ENCODE measurements at places on chromosomes 1 and 21.

DNA sequence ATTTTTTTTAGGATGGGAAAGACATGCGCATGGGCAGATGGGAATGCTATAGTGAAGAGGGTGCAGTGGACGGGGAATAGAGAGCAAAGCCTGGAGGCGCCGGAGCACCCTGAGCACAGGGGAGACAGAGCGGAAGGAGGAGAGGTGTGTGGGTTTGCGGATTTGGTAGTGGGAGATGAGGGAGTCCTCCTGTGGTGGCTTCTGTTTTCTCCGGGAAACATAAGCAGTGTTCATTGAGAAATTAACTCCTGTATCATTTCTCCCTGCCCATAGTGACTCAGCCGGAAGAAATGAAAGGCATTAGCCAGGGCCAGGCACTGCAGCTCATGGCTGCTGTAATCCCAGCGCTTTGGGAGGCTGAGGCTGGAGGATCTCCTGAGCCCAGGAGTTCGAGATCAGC is 4.7 kb upstream of the PTPRF start:
- no peak for DNase-seq

- DNase-seq, result no peak
Observed at GRCh38 chr1:83799594-83799993, 199.3 kb downstream of the TTLL7 start.

GRCh38 chr1:35122311-35122710 is 43.1 kb downstream of the ZMYM1 start:
- DNase-seq, result no peak

GRCh38 chr1:227134686-227135314 is 183.5 kb downstream of the CDC42BPA start:
- no peak for DNase-seq

- no peak for DNase-seq
Observed at GRCh38 chr1:52582116-52582696, 20.0 kb upstream of the GPX7 start.

DNA sequence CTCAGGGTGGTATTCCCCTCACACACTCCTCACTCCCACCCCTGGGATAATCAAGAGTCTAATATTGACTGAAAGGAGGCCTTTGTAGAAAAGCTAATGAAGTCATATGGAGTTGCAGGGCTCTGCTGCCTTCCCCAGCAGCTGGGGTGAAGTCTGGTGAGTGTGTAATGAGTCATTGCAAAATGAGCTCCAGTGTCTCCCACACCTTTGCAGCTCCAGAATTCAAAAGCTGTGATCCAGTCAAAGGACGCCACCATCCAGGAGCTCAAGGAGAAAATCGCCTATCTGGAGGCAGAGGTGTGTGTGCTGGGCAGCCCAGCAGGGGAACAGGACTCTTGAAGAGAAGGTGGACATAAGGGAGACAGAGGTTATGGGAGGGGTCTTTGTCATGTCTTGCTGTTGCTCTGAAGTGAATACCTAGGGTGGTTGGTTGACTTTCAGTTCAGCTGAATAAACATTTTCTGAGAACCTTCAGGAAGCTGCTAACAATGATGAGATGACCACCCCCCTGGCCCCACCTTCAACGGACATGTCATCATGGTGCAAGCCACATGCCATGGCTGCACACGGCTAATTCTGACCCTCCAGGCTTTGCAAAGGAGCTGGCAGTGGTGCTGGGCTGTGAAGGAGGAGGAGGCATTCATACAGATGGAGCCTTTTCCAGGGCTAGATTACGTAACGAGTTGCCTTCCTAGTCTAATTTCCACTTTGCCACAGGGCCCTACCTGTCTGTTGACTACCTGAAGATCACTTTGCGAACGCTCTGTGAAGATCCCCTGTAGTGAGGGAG is 32.2 kb upstream of the SNX27 start:
- no peak for DNase-seq

DNA sequence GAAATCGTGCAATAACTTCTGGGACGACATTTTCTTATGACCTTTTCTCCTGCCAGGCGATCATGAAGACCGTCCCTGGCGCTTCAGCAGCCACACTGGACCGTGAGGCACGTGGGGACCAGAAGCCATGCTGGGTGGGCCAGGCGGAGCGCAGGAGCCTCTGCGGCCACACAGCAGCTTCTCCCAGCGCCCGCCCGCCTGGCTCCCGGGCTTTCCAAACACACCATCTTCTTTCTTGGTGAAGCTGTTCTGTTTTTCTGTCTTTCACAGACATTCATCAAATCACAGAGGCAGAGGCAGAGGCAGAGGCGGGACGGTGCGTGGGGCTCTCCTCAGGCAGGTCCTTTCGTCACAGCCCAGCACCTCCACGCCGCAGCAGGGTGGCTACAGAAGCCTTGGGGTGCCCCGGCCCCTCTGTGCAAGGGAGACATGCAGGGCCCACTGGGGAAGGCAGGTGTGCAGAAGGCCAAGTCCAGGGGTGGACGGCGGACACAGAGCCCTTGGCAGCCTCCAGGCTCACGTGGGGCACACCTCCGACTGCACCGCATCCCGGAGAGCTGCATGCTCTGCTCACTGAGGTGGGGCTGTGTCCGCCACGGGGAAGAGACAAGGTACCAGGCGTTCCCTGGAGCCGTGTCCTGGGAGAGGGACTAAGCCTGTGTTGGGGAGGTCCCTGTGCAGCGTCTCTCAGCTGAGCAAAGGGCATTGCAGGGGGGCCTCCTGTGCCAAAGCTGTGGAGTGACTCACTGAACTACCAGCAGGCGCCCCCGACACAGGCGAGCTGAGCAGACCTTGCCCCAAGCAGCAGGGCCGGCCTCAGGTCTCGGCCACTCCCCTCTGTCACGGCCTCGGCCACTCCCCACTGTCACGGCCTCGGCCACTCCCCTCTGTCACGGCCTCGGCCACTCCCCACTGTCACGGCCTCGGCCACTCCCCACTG is 2.6 kb upstream of the TMEM240 start:
- DNase-seq, result no peak

DNA sequence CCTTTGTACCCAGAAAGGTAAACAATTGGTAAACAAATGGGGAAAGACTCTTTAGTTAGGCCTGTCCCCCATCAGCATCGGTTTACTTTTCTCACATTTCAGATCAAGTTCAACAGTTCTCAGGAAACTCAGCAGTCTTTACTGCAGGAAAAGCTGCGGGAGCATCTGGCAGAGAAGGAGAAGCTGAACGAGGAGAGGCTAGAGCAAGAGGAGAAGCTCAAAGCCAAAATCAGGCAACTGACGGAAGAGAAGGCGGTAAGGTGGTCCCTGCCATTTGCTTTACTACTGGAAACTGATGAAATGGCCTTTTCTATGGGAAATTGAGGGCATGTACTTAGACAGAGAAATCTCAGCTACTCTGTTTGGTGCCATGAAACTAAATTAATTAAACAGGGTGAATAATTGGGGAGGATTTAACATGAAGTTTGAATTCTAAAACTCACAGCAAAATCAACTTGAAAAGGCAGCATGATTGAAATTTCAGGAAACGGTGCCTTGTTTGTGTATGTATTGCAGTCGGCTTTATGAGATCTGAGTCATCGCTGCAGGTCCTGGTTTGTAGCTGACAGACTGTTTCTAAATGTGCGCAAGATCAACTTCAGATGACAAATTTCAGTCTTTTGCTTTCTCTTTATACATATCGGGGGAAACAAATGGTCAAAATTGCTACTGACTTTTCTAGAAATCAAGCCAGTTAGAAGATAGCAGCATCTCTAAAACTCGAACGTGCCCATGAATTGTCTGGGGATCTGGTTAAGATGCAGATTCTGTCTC is 67.9 kb upstream of the EFHD2 start:
- DNase-seq, result peak; percentile 53

DNA sequence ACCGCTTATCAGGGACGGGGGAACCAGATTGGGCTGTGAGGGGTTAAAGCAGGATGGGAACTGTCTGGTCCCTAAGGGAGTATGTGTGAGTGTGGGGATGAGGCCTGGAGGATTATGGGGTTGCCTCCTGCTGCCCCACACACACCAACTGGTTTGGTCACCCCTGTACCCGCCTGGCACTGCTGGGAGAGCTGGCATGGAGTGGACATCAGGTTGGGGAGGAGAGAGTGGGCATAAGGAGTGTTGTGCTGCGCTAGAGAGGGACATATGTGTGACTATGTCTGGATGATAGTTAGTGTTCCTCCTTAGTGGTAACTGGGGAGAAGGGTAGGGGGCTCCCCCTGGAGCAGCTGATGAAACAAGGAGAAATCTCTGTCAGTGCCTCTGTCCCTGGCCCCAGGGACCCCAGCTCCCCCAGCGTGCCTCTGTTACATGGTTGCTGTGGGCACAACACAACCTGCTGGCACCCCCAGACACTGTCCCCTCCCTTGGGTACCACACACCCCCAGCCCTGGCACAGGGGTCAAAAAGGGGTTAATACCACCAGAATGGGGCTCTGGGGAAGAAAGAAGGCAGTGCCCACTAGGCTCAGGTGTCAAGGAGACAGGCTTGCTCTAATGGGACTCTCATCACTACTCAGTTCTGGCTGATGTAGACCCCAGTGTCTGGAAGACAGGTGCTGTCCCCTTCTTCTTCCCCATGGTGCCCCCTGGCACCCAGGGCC is 1.9 kb downstream of the ZBTB7B start:
- DNase-seq, result no peak

- DNase-seq, result no peak
Observed at GRCh38 chr1:184395937-184396480, 9.2 kb downstream of the C1orf21 start.

DNA sequence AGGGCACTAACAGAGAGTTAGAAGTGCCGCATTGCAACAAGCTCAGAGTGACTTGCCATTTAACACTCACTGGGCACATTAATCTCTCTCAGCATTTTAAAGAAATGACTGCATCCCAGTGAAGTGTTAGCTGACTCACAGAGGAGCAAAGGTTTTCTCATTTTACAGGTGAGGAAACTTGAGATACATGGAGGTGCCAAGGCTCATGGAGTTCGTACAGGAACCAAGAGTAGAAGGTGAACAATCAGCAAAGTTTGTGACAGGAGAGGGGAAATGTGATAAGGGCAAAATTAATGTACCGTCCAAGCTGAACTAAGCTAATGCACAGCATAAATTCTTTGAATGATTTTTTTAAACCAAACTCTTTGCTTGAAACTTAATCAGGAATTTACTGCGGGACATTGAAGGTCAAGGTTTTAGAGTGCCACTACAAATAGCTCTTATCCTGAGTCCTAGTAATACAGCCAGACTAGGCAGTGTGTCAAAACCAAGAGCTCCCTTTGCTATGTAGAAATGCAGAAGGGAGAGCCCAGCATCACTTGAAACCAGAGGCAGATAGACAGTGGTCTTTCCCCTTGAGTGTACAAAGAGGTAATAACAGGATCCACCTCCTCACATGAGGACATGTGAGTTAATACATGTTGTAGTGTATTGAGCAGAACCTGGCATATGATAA is 22.4 kb upstream of the NTPCR start:
- DNase-seq, result no peak

DNA sequence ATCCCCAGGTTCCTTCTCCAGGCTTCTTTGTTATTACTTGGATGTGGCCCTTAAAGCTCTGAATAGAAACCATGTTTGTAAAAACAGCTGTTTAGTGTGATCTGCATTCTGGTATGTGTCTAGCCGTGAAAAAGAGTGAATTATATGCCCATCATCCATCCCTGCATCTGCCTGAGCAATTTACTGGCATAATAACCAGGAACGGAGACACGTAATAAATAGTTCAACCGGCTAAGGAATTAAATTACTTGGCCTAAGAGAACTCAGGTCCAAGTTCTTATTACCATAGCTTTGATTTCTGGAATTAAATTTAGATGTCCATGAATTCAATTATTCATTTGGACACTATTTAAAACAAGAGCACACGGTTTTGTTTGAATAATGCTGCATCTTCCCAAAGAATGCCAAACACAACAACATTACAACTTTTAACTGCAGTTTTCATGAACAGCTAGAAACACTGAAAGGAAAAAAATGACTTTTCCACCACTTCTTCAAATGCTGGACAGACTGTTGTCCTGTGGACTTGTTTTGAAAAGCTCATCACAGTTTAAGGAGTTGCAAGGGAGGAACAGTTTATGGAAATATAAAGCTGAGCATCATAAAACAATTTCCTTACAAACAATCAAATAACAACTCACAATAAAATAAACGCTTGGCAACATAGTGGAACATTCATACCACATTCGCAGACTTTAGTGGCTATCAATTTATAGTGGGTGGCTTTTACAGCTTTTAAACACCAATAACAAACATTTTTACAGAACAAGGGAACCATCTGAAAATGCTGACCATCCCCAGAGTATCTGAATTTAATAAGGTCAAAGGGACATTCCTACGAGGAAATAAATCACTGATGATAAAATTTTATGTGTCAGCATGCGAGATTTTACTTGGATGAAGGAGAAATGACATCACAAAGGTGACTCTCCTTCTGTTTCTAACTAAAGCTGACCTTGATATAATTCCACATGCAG is 144.7 kb downstream of the APP start:
- DNase-seq, result no peak

DNA sequence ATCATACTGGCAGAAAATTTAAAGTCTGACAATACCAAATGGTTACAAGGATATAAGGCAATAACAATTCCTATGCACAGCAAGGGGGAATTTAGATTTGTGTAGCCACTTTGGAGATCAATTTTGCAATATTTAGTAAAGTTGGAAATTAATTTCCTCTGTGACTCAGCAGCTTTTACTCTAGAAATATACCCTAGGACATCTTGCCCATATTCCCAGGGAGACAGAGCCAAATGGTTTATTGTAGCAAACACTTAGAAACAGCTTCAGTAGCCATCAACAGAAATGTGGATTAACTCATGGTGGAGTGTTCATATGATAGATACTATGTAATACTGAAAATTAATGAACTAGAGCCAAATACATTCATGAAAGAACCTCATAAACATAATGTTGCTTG is 104.6 kb downstream of the BACH1 start:
- no peak for DNase-seq

DNA sequence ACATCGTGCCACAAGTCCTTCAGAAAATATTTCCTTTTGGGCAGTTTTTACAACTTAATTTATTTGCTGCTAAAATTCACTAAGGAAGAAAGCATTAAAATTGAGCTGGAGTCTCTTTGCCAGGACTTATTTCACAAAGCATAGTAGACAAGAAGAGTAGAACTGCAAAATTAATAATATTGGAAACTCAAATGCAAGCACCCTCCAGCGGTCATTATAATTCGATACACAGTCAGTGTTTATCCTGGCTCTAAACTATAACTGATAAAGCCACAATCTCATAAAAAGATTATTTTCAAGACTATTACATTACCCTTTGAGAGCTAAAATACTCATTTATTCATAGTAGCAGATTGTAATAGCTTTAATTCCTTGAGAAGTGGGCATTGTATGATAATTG is 655.4 kb downstream of the RWDD3 start:
- no peak for DNase-seq

- DNase-seq, result no peak
Observed at GRCh38 chr1:167412072-167412471, 106.3 kb downstream of the CD247 start.

DNA sequence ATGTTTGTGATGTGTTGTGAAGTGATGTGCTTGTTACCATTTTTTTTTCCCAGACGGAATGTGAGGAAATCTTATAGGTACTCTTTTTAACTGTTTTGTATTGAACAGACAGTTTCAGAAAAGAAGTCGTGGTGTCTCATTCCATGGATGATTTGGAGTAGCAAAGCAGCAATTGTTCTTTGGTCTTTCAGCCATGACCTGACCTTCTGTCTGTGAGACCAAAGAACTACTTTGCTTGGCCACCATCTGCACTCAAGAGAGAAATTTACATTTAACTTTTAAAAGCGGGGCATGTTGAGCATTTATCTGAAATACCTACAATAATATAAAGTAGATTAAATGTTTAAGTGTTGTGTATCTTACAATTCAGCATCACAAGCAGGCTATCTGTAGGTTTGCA is 90.2 kb downstream of the SDCCAG8 start:
- DNase-seq, result no peak
